ENCODE measurements at places on chromosomes 3 and 15. TPM values are rescaled to one million over a fixed set of nuclear protein-coding genes. Genes with fewer than 3 reads are reported as not detected.

CMTM8 gene
- 11.7 TPM for total RNA-seq

DNA sequence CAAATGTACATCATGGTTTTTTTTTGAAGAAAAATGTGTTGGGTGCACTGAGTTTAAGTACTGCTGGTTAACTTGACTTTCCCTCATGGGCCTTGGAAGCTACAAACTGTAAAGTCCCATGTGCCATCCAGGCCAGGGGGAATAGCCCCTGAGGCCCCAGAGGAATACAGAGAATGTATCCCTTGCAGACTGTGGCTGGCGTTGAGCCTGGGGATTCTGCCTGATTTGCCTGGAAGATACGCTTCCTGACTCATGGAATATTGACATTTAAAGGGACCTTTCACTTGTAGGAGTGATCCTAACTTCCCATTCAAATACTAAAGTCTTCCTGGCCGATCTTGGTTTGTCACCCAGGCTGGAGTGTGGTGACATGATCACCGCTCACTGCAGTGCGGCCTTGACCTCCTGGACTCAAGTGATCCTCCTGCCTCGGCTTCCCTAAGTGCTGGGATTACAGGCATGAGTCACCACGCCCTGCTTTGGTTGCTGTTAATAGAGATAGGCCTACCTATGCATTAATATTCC lies 42.0 kb downstream of the ADAMTSL3 start:
- H3K4me3 ChIP-seq, result no peak overlapping the region
- no peaks in the 10 kb centered on the region for H3K36me3 ChIP-seq
- no peak overlapping the region for H3K27ac ChIP-seq

DNA sequence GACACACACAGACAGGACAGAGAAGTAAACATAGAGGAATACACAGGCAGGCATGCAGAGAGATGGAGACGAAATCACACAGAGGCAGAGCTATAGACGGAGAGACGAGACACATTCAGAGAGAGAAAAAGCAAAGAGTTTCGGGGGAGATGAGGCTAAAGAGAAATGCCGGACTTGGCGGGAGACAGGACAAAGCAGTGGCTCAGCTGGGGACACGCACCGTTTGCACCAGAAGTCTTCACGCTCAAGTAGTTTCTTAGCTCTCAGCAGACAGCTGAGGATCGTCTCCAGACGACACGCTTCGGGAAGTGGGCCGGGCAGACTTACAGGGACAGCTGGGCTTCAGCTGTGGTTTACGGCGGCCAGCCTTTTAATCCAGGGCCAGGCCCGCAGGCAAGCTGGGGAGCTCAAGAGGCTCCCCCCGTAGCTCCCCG lies 56.2 kb upstream of the DLG1 start:
- H3K4me3 ChIP-seq, result no peak overlapping the region
- no peaks in the 10 kb centered on the region for H3K4me1 ChIP-seq
- H3K36me3 ChIP-seq, result no peaks in the 10 kb centered on the region
- H3K27me3 ChIP-seq, result no peaks in the 10 kb centered on the region
- peak; percentile 38 for DNase-seq

DNA sequence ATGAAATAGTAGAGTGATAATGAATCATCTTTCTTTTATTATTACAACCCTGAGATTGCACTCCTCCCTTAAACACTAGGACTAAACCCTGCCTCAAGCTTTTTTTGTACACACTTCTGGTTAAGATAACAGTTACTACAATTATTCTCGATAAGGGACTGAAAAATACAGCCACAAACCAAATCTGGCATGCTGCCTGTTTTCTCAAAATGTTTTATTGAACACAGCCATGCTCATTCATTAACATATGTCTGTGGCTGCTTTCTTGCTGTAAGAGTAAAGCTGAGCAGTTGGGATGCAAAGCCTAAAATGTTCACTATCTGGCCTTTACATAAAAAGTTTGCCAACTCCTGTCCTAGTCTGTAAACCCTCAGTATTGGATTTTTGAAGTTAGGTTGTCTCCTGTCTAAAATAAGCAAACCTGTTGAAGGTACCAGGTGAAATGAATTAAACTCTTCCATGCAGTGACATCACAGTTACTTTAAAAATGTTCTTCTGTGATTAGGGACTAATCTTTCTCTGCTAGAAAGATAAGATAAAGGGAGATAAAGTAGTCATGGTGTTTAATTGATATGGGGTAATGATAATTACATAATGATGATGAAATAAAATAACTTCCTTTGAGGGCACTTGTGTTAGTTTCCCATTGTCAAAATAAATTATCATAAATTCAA lies 218.2 kb downstream of the STXBP5L start:
- no peaks in the 10 kb centered on the region for H3K36me3 ChIP-seq
- H3K27me3 ChIP-seq, result no peaks in the 10 kb centered on the region
- DNase-seq, result no peak
- no peaks in the 10 kb centered on the region for H3K4me1 ChIP-seq
- H3K27ac ChIP-seq, result no peak overlapping the region
- no peak overlapping the region for H3K4me3 ChIP-seq

GRCh38 chr3:61454006-61454585 lies 107.3 kb upstream of the PTPRG start:
- H3K27me3 ChIP-seq, result no peaks in the 10 kb centered on the region
- H3K36me3 ChIP-seq, result no peaks in the 10 kb centered on the region
- no peak overlapping the region for H3K27ac ChIP-seq
- H3K4me3 ChIP-seq, result no peak overlapping the region
- no peak for DNase-seq

DNA sequence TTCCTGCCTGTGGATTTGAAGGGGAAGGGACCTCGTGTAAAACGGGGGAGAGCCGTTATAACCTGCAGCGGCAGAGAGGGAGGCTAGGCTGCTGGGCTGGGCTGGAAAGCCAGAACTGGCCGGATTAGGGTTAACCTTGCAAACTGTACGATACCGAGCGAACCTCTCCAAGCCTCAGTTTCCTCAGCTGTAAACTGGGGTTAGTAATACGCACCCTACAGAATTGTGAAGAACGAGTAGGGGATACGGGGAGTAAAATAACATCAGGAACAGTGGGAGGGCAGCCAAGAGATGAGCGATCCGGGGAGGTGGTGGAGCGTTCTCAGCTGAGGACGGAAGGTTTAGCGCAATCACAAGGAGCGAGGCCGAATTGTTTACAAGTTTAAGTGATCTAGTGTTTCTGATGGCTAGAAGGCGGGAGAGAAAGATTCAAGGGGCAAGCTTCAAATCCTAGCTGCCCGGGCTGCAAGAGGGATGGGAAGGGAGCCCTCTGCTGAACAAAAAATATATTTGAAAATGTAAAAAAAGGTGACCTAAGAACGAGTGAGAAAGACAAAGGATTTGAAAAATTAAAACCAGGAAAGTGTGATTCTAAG lies 768 bp upstream of the SEMA5B start:
- H3K4me3 ChIP-seq, result peak overlapping the region; percentile 52
- H3K4me1 ChIP-seq, result peaks cover 10% of the 10 kb centered on the region
- H3K27ac ChIP-seq, result no peak overlapping the region
- no peaks in the 10 kb centered on the region for H3K36me3 ChIP-seq

DNA sequence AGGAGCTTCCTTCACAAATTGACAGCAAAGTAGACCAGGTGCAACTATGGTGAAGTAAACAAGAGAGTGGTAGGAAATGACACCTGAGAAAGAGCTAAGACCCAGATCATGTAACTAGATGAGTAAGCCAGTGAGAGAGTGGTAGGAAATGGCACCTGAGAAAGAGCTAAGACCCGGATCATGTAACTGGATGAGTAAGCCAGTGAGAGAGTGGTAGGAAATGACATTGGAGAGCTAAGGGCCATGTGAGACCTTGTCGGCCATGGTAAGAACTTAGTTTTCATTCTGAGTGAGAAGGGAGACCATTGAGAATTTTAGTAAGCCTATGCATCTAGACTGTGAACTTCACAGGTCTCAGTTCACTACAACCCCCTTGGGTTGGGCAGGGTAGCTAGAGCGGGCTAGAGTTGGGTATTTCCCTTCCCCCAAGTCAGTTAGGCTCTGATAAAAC lies 5.4 kb upstream of the SENP7 start:
- no peak overlapping the region for H3K27ac ChIP-seq
- no peak overlapping the region for H3K4me3 ChIP-seq
- H3K4me1 ChIP-seq, result no peaks in the 10 kb centered on the region
- no peak for DNase-seq
- no peaks in the 10 kb centered on the region for H3K36me3 ChIP-seq
- H3K27me3 ChIP-seq, result no peaks in the 10 kb centered on the region

Data from colonic mucosa (tissue), 4 donors.